ENCODE measurements at places on chromosomes 4 and X.

DNA sequence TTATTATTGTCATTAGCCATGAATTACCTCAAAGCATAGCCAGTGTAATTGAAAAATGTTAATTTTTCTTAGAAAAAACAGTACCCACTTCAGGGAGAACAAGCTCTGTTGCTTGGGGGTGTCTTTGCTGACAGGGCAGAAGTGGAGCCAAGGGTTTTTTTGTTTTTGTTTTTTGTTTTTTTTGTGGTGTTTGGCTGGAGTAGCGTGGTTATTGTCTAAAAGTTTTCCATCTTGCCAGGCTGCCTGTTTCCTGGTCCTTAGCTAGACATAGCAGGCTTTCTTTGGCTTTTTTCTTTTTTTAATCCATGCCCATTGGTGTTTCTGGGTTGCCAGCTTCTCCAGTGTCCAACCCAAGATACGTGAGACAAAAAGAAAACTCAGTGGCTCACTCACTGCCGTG is 61.5 kb downstream of the CASP3 start:
- DNase-seq = no peak

DNA sequence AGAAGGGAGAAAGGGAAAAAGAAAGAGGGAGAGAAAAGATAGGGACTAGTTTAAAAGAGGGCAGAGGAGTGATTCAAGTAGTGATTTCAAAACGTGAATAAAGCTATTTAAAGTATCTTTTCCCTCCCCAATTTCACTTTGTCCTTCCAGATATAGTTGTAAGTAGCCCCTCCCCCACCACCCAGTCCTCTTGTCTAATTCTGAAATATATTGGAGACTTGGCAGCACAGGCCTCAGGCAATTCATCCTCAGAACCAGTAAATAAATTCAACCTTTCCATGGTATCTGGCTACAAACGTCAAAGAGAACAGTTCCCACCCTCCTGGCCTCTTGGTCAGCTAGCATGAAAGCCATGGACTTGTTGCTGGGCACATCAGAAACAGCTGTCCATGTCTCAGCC is 169.5 kb upstream of the SCML1 start:
- DNase-seq = no peak

DNA sequence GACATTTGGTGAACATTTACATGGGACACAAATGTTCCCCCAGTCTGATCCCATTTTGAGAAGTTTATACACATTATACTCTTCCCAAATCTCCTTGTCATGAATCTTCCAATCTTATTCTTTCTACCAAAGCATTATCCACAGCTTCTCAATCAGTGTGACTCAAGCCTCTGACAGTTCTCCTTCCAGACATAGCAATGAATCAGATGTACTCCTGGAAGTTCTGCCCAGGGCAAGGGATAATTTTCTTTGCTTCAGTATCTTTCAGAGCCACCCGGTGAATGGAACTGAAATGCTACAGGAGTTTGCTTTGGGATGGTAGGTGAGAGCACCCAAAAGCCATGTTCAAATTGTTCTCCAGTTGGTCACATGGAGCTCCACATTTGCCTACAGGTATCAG is 145.5 kb downstream of the ANXA5 start:
- no peak for DNase-seq

DNA sequence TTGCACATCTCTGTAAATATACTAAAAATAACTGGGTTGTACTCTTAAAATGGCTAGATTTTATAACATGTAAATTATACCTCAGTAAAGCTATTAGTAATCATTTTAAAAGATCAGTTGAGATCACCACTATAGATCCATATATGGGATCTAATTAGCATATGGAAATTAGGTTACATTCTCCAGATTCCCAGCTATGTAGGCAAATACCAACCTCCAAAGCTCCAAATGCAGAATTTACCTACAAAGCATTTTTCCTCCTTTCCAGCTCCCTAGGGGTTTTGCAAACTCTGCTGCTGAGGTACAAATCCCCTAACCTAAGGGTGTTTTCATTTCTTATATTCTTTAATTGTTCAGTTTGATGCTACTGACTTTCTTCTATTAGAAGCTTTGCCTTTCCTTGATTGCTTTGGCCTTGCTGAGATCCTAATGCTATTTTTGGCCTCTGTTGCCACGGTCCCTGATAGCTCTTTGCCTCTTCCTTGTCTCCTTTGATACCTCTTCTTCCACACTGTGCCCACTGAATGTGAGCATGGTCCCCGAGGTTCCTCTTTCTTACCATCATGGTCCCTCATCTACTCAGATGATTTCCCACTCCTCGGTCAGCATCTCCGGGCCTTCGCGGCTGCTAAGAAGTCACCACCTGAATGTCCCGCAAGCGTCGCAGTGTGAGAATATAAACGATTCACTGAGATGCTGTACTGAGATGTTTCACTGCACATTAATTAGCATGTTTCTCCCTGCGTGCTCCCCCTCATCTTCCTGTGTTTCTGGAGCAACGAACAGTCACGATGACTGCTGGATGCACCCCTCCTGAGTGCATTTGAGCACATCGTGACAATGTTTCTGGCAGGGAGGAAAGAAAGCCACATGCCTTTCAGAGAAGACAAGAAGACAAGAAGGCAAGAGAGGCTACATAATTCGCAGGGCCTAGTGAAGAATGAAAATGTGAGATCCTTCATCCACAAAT is 23.8 kb downstream of the ENPP6 start:
- DNase-seq = no peak

- DNase-seq = no peak
Measured at GRCh38 chr4:55397520-55398321, 2.0 kb downstream of the TMEM165 start.

Data from SK-N-MC (cell line).